ENCODE measurements at places on chromosomes 11 and 22. TPM values are rescaled to one million over a fixed set of nuclear protein-coding genes. Genes with fewer than 3 reads are reported as not detected.

The SERHL2 gene
- 6.6 TPM for polyA plus RNA-seq

The BLID gene
- 0.16 TPM for polyA plus RNA-seq

The KAT5 gene
- polyA plus RNA-seq: 31.4 TPM

The POTEH gene
- polyA plus RNA-seq: not detected

The NAALAD2 gene
- not detected for polyA plus RNA-seq

The CDC42EP2 gene
- 23.2 TPM for polyA plus RNA-seq

The OR52I1 gene
- not detected for polyA plus RNA-seq

The CDC42EP1 gene
- 36.3 TPM for polyA plus RNA-seq
